ENCODE measurements at places on chromosomes 2 and 18.
A peak's percentile ranks its signal among the peaks of the same experiment; 100 is the strongest.

- peak; percentile 32 for DNase-seq
These were observed 73.8 kb downstream of the RPIA start for GRCh38 chr2:88765154-88765888.

- no peak for DNase-seq
These were observed 212.6 kb upstream of the SP5 start for GRCh38 chr2:170502361-170503130.

DNA sequence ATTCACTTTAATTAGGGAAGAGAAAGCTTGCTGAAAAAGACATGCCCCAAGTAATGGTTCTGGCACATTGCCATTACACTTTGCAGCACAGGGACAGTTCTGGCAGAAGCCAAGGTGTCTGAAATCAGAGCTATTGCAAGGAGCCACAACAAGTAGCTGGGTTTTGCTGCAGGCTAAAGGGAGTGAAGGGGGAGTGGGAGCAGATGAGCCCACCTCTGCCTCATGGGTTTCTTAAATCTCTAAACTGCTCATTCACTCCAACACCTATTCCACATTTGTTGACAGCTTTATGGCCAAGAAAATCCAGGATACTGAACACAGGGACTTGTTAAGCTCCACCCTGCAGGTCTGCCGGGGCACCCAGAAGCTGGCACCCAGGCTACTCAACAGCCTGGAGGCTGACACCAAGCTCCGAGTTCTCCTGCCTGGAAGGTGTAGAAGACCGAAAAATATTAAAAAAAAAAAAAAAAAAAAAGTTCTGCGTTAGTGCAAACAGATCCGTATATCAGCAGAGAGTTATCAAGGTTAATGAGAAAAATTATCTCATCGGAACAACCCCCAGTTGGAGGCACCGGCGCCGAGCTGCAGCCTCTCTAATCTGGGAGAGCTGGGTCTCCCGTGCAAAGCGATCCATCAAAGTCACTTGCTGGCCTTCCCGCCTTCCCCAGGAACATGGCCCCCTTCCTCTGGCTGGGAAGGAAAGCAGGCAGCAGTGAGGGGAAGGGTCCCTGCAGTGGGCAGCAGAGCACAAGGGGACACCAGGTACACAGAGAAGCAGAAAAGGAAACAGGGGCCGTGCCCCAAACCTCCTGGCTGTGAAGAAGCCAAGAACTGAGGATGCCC is 123.7 kb downstream of the HNMT start:
- no peak for DNase-seq

GRCh38 chr2:191262436-191262835 is 17.2 kb downstream of the MYO1B start:
- DNase-seq = no peak

DNA sequence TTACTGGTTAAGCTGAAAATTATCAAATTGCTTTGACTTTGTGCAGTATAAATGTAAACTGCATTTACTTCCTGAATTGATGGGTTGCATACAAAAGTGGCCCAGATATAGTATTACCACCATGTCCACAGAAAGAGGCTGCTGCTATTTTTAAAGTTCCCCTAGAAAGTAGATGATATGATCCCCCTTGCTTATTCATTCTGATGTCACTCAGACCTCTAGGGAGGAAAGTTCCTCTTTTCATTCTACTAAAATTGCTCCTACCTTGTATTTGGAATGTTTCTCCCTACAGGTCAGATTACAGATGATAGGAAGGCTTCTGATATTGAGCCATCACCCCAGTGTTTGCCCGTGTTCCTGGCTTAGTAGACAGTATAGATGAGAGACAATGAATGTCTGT is 247.6 kb upstream of the TNP1 start:
- no peak for DNase-seq

- DNase-seq = no peak
These were observed 47.8 kb upstream of the FOSL2 start for GRCh38 chr2:28344756-28345373.

GRCh38 chr2:44191739-44192138 is 23.1 kb downstream of the PPM1B start:
- DNase-seq = no peak

DNA sequence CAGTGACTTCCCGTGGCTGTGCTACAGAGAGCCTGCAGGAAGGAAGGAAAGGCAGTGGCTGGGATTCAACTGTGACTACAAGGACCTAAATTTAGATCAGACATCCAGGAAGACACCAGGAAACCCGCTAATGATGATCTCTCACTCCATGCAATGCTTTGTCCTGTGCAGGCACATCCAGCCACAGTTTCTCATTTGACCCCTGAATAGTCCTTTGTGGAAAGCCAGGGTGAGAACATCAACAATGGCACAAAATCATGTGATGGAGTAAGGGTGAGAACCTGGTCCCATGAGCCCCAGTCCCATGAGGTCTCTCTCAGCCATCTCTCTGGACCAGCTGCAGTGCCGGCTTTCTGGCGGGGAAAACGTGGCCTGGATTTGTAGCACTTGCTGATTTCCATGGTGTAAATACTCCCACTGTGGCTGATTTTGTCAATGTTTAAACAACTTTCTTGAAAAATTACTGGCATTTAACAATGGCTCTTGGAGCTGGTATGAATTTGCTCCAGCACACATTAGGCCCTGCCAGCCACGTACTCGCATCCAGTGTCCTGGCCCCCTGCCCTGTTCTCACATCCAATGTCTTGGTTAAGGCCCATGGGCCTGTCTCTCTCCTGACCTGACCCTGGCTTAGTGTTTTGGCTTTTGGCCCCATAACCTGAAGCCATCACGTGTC is 159.0 kb upstream of the HAAO start:
- no peak for DNase-seq
